Effector memory CD8-positive, alpha-beta T cell (primary cell): ENCODE measurements at places on chromosomes 6 and 20.

- DNase-seq = no peak
- peaks cover 14% of the 10 kb centered on the region for H3K27me3 ChIP-seq
- no peak overlapping the region for H3K4me3 ChIP-seq
- H3K36me3 ChIP-seq = peaks cover 5% of the 10 kb centered on the region
Observed at GRCh38 chr6:166588691-166589336, 2.3 kb upstream of the RAMACL start.

- no peaks in the 10 kb centered on the region for H3K27me3 ChIP-seq
- peaks cover 1% of the 10 kb centered on the region for H3K4me1 ChIP-seq
- no peak overlapping the region for H3K4me3 ChIP-seq
- no peak overlapping the region for H3K27ac ChIP-seq
- DNase-seq = no peak
Observed at GRCh38 chr6:88698661-88699060, 264.8 kb downstream of the RNGTT start.

GRCh38 chr20:58721951-58722778 is 29.6 kb downstream of the NPEPL1 start:
- no peak overlapping the region for H3K27ac ChIP-seq
- H3K36me3 ChIP-seq = no peaks in the 10 kb centered on the region

- no peak for DNase-seq
- H3K36me3 ChIP-seq = peaks cover 8% of the 10 kb centered on the region
- no peaks in the 10 kb centered on the region for H3K27me3 ChIP-seq
- no peak overlapping the region for H3K27ac ChIP-seq
Observed at GRCh38 chr6:25085756-25086155, 150.0 kb upstream of the RIPOR2 start.

- no peaks in the 10 kb centered on the region for H3K4me1 ChIP-seq
- H3K36me3 ChIP-seq = no peaks in the 10 kb centered on the region
- no peak overlapping the region for H3K4me3 ChIP-seq
- no peak for DNase-seq
- peaks cover 29% of the 10 kb centered on the region for H3K27me3 ChIP-seq
- no peak overlapping the region for H3K27ac ChIP-seq
Observed at GRCh38 chr6:3175715-3176402, 18.5 kb upstream of the TUBB2A start.

GRCh38 chr6:56962441-56962840 is 7.5 kb downstream of the BEND6 start:
- no peaks in the 10 kb centered on the region for H3K36me3 ChIP-seq
- H3K27me3 ChIP-seq = peaks cover 55% of the 10 kb centered on the region
- no peak overlapping the region for H3K27ac ChIP-seq

DNA sequence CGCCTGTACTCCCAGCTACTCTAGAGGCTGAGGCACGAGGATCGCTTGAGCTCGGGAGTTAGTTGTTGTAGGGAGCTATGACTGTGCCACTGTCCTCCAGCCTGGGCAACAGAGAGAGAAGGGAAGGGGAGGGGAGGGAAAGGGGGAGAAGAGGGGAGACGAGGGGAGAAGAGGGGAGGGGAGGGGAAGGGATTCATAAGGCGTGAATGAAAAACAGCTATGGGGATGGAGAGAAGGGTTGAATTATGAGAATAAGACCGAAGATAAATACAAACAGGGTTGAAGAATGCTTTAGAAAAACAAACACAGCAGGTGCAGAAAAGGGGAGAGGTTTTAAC is 106.0 kb downstream of the TRIM27 start:
- H3K27ac ChIP-seq = no peak overlapping the region
- no peak overlapping the region for H3K4me3 ChIP-seq
- H3K27me3 ChIP-seq = peaks cover 84% of the 10 kb centered on the region
- peaks cover 11% of the 10 kb centered on the region for H3K36me3 ChIP-seq
- DNase-seq = no peak

- no peaks in the 10 kb centered on the region for H3K4me1 ChIP-seq
- DNase-seq = no peak
- H3K27me3 ChIP-seq = peaks cover 45% of the 10 kb centered on the region
- H3K36me3 ChIP-seq = no peaks in the 10 kb centered on the region
Observed at GRCh38 chr6:50714487-50715379, 1.4 kb downstream of the TFAP2D start.

DNA sequence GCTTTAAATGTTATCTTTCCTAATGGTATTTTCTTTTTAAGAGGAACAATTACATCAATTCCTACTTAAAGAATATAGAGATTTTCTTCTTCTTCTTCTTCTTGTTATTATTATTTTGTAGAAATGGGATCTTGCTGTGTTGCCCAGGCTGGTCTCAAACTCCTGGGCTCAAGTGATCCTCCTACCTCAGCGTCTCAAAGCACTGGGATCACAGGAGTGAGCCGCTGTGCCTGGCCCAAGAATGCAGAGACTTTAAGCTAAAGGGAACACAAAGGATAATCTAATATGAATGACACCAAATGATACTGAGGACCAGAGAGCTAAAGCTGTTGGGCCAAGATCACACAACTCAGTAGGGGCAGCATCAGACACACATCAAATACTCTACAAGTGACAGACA is 87.4 kb upstream of the FOXQ1 start:
- no peak for DNase-seq
- no peak overlapping the region for H3K27ac ChIP-seq
- H3K27me3 ChIP-seq = peaks cover 21% of the 10 kb centered on the region

GRCh38 chr6:155738602-155739105 is 283.0 kb upstream of the NOX3 start:
- H3K27me3 ChIP-seq = no peaks in the 10 kb centered on the region
- no peaks in the 10 kb centered on the region for H3K4me1 ChIP-seq

GRCh38 chr6:141000917-141001316 is 1131.8 kb upstream of the GJE1 start:
- no peaks in the 10 kb centered on the region for H3K4me1 ChIP-seq
- no peaks in the 10 kb centered on the region for H3K27me3 ChIP-seq
- DNase-seq = no peak

DNA sequence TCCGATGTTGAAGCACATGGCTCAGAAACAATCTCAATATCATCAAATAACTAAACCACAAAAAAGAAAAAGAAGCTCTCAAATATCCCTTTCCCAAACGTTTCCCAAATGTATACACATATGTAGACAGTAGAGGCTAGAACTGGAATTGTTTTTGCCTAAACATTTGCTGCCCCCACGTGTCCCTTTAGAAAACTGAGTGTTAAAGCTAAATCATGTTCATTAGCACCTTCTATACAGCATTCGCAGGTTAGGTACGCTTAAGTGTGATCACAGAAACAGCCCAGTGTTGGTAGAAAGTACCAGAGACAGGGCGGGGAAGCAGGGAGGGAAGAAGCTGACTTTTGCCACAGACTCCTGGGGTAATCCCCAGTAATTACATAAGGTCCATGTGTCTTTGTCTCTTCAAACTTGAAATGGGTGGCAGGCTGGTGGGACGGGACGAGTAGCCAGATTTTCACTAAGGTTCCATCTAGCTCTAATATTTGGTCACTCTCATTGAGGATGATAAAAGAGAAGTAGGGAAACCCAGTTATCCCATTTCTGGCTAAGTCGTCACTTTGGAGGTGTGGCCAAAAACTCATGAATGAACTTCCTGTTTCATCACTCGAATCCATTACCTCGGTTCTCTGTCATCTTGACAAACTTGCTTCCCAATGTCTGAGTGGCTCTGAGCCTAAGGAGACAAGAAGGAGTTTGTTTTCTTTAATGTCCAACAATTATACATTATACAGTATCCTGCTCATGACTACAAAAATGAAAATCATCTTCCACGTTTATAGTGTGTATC is 15.0 kb upstream of the TFAP2A start:
- peaks cover 30% of the 10 kb centered on the region for H3K27me3 ChIP-seq
- no peak overlapping the region for H3K4me3 ChIP-seq
- peaks cover 12% of the 10 kb centered on the region for H3K4me1 ChIP-seq
- H3K27ac ChIP-seq = no peak overlapping the region
- no peak for DNase-seq

GRCh38 chr6:43262780-43263313 is 19.6 kb downstream of the TTBK1 start:
- H3K4me1 ChIP-seq = peaks cover 5% of the 10 kb centered on the region
- DNase-seq = no peak
- no peaks in the 10 kb centered on the region for H3K36me3 ChIP-seq
- peaks cover 10% of the 10 kb centered on the region for H3K27me3 ChIP-seq
- no peak overlapping the region for H3K27ac ChIP-seq
- H3K4me3 ChIP-seq = no peak overlapping the region

DNA sequence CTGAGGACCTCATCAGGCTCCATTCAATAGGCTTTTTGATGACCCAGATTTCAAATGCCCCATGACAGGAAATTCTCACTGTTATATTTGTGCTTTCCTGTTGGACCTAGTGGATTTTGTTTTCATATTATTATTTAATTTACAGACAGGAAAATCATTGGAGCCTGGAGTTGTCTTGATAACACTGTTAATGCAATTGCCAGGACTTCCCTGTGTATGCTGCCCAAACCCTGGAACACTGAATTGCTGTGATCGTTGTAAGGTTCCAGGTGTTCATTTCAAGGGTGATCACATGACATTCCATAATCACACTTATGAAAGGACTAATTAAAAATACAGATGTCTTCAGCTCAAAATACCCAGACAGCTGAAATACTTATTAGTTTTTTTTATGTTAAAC is 783.2 kb downstream of the DHX35 start:
- DNase-seq = no peak
- H3K27ac ChIP-seq = no peak overlapping the region
- no peaks in the 10 kb centered on the region for H3K36me3 ChIP-seq
- H3K4me1 ChIP-seq = no peaks in the 10 kb centered on the region

- DNase-seq = no peak
- H3K27ac ChIP-seq = no peak overlapping the region
- peaks cover 6% of the 10 kb centered on the region for H3K36me3 ChIP-seq
- H3K4me1 ChIP-seq = peaks cover 9% of the 10 kb centered on the region
- no peak overlapping the region for H3K4me3 ChIP-seq
Observed at GRCh38 chr6:33061987-33062386, 11.5 kb downstream of the HLA-DPA1 start.

- no peaks in the 10 kb centered on the region for H3K36me3 ChIP-seq
- no peak overlapping the region for H3K4me3 ChIP-seq
- no peak for DNase-seq
- H3K4me1 ChIP-seq = no peaks in the 10 kb centered on the region
- no peak overlapping the region for H3K27ac ChIP-seq
Observed at GRCh38 chr6:148423133-148423532, 80.5 kb downstream of the SASH1 start.

- H3K4me1 ChIP-seq = peaks cover 17% of the 10 kb centered on the region
- no peaks in the 10 kb centered on the region for H3K27me3 ChIP-seq
Observed at GRCh38 chr6:135128268-135128914, 52.7 kb upstream of the MYB start.

DNA sequence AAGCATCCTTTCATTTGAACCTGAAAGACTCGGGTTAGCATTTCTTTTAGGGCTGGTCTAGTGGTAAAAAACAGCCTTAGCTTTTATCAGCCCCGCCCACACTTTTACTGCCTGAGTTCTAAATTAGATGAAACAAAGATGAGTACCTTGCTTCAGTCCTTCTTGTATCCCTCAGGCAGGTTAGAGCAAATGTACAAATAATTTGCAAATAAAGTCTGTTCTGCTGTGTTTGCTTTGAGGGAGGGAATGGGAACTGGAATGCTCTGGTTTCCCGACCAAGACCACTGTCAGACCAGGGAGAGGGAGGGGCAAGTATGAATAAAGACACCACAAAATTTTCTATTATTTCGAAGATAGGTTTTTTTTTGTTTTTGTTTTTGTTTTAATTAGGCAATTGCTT is 85.5 kb upstream of the FLRT3 start:
- no peaks in the 10 kb centered on the region for H3K27me3 ChIP-seq
- H3K4me3 ChIP-seq = no peak overlapping the region
- no peak overlapping the region for H3K27ac ChIP-seq
- no peaks in the 10 kb centered on the region for H3K36me3 ChIP-seq
- no peak for DNase-seq

- H3K36me3 ChIP-seq = no peaks in the 10 kb centered on the region
- no peak overlapping the region for H3K4me3 ChIP-seq
- no peaks in the 10 kb centered on the region for H3K27me3 ChIP-seq
- peaks cover 13% of the 10 kb centered on the region for H3K4me1 ChIP-seq
Observed at GRCh38 chr6:139765825-139766285, 391.4 kb upstream of the CITED2 start.

GRCh38 chr6:10416863-10417641 is 2.2 kb upstream of the TFAP2A start:
- H3K4me1 ChIP-seq = peaks cover 21% of the 10 kb centered on the region
- H3K36me3 ChIP-seq = peaks cover 37% of the 10 kb centered on the region
- peaks cover 99% of the 10 kb centered on the region for H3K27me3 ChIP-seq
- no peak overlapping the region for H3K4me3 ChIP-seq

- no peak for DNase-seq
- no peak overlapping the region for H3K4me3 ChIP-seq
- H3K27me3 ChIP-seq = no peaks in the 10 kb centered on the region
- no peak overlapping the region for H3K27ac ChIP-seq
- H3K36me3 ChIP-seq = no peaks in the 10 kb centered on the region
Observed at GRCh38 chr6:51495096-51495495, 592.3 kb downstream of the PKHD1 start.
